ENCODE measurements at places on chromosomes 3 and 15.

DNA sequence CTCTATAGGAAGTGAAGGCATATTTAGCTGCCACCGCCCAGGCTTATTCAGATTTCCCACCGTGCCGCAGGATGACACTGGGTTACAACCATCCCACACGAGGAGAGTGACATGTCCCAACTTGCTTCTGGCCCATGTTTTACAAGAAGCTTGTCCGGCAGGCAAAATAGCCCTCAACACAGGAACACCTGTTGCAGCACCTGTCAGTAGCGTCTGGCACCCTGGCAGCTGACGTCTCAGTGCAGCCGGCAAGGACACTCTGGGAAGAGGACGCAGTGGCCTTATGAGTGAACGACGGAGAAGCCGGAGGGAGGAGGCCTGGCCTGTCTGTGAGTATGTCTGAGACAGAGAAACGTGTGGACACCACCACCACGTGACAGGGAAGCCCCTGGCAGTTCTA, 32.1 kb downstream of the FAM174B start:
- no peak for DNase-seq

DNA sequence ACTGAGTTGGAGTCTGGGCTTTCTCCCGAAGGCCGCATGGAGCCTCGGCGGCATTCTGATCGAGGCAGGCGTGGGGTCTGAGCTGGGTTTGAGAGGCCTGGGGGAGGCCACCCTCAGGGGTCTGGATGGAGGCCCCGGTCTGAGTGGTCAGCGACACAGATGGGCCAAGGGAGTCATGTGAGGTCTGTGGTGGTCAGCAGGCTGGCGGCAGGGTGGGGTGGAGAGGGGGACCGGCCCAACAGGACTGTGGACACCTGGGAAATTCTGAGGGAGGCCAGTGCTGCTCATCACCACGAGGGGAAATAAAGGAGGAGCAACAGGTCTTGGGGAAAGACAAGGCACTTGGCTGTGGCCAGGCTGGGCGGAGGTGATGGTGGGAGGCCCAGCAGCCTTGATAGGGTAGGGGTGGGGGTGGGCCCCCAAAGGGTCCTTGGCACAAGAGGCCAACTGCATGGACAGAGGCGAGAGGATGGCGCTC, 16.2 kb downstream of the CTSH start:
- DNase-seq, result no peak

DNA sequence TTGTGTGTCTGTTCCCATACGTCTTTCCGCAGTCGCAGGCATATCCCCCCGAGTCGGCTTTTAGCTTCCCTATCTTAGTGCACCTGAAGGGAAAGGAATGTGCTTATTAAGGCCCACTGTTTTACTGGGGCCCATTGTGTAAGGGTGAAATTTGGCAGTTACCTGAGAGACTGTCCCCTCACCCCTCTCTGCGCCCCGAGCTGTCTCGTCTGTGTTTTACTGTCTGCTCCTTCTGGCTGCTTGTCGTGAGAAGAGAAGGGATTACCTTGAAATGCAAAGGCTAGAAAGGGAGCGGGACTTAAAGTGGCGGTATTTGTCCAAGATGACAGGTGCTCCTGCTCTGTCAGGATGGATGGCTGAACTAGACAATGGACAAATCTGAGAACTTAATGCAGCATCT, 233.0 kb upstream of the POU1F1 start:
- no peak for DNase-seq

DNA sequence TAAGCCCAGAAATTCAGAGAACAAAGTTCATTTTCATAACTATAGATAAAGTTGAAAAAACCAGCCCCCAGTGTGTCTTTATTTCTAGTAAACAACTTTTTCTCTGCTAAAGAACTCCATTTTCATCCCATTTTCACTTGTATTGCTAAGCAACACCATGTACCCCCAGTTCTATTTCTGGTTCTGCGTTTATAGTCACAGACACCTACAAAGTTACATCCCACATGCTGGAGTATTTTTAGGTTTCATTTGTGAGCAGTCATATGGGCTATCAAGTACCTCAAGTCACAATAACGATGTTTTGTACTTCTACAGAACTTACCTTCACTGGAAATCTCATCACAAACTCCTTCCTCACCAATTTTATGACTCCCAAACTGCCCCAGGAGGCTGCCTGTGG, 236.5 kb downstream of the RSL24D1 start:
- no peak for DNase-seq

DNA sequence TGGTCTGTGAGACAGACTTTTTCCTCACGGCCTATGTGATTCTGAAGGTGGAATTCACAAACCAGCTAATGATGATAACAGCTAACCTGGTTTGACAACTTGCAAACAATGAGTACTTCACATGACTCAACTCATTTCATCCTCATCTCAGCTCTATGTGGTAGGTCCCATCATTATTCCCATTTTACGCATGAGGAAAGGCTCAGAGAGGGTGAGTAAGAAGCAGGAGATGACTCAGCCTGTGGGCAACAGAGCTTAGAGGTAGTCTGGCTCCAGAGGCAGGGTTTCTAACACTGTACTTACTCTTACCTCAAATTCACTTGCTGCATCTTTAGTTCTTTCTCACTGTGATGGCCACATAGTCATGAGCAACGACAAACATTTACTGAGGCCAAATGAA, 25.8 kb upstream of the PSMD6 start:
- DNase-seq, result no peak

- no peak for DNase-seq
These were observed 93.7 kb downstream of the RAD18 start for GRCh38 chr3:8869613-8870012.

GRCh38 chr3:162421721-162422120, 925.1 kb downstream of the OTOL1 start:
- DNase-seq, result no peak

DNA sequence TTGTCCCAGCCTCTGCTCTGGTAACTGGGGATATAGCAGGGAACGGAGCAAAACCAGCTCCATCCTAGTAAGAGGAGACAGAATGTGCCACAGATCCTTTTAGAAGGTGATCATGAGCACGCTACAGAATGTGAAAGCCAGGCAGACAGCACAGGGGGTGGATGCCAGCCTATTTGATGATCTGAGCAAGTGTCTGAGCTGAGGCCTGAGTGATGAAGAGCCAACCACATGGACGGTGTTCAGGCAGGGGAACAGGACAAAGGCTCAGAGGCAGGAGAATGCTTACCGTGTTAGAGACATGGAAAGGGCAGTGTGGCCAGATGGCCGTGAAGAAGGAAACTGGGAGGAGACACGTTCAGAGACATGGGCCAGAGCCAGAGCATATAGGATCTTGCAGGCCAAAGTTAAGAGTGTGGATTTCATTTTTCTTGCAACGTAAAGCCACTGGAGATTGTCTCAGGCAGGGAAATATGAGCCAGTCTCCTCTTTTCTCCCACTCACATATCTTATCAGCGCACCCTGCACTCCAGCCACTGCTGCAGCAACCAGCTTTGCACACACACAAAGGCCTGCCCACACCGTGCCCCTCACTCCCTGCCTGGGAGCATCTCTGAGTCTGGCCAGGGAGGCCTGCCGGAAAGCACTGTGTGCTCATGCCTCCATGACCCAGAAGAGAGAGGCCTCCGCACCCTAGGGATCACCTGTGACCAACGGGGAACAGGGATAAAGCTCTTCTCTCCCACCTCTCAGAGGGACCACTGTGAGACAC, 20.1 kb downstream of the RAB43 start:
- no peak for DNase-seq

DNA sequence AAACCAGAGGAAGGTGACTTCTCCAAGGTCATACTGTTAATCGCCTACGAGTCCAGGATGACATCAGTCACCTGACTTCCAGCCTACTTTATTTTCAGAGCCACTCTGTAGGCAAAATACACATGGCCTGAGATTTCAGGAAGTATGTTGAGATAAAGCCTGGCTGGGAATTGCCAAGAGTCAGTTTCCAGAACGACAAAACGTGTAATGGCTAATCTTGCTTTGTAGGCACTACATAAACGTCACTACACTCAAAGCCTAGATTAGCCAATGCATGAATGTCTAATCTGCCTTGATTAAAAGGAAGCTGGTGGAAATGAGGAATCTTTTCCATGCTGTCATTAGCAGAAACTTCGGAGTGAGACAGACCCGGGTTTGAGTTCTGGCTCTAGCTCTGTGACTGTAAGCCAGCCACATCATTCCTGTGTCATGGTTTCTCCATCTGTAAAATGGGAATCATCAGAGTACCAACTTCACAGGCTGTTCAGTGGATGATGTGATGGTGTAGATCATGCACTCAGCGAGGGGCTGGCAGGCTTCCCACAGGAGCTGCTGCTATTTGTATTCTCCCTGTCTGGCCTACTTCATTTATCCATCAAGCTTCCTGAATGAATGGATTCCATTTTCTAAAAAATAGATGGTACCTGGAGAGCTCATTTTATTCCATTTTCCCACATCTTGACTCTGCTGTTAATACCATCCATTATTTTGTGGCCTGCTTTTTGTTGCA, 241.9 kb downstream of the XXYLT1 start:
- no peak for DNase-seq

DNA sequence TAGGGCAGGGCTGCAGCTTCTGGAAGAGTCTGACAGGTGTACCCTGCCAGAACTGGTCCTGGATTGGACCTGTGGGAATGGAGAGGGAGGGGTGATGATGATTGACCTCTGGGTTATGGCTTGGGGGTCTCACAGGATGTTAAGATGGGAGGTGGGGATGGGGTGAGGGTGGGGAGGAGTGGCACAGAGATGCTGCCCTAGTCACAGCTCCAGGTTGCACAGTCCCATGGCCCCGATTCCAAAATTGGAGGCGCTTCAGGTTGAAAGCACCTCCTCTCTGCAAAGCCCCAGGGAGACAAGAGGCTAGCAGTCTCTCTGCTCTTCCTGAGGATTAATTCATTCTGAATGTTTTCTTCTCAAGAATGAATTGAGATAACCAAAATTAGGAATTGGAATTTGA, 101.4 kb downstream of the FAM43A start:
- DNase-seq, result no peak

DNA sequence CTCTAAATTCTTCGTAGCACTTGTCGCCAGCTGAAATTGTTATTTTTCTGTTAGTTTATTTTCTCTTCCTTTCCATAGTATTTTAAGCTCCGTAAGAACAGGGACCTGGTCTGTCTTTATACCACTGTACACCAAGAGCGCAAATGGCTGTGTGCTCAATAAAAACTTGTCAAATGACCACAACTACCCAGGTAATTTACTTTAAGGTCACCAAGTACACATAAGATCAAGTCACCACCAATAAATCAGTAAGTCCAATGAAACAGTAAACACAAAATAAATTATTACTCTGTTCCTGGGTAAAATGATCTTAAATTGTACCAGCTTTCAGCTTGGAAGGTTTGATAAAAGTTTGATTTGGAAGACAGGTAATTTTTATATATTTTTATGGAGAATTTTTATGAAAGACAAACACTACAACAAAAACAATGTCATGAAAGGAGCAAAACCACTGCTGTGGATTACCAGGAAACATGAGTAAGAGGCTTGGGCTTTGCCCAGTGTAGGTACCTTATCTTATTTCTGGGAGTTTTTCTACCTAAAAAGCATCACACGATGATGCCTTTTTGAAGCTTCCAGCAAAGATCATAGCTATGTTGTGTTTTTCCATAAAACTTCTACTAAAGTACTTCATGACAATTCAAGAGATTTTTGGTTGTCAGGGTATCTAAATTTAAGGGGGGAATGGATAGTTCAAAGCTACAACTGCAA, 406.8 kb downstream of the SHQ1 start:
- DNase-seq, result no peak

GRCh38 chr3:172152874-172153273, 113.5 kb downstream of the FNDC3B start:
- peak; percentile 55 for DNase-seq

DNA sequence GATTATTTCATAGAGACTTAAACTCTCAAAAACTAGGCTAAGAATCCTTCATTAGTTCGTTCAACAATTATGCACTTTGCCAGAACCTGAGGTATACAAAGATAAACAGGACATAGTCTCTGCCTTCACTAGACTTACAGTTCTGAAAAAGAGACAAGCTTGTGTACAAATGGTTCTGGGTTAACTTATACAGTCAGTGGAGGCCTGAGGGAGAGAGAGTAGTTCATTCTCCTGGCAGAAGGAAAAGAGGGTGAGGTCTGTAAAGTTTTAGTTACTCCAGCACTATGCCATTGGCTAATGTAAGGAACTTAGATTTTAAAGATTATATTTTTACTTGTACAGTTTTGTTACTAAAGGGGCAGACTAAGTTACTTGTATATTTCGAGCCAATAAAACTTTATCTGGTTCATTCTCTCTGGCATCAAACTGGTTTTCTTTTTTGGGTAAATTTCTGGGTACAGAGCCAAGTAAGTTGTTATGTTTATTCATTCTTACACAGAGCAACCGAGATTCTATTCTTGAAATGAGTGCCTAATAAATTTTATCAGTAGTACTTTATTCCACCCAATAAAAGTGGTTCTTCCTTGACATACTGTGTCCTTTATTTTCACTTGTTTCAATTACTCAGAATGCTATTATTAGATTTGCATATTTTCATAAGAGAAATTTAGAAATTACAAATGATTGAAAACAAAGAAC, 278.7 kb downstream of the TIGIT start:
- DNase-seq, result no peak

GRCh38 chr3:165725296-165725695, 111.9 kb downstream of the BCHE start:
- no peak for DNase-seq

GRCh38 chr15:95994418-95994817, 336.1 kb upstream of the NR2F2 start:
- DNase-seq, result no peak

DNA sequence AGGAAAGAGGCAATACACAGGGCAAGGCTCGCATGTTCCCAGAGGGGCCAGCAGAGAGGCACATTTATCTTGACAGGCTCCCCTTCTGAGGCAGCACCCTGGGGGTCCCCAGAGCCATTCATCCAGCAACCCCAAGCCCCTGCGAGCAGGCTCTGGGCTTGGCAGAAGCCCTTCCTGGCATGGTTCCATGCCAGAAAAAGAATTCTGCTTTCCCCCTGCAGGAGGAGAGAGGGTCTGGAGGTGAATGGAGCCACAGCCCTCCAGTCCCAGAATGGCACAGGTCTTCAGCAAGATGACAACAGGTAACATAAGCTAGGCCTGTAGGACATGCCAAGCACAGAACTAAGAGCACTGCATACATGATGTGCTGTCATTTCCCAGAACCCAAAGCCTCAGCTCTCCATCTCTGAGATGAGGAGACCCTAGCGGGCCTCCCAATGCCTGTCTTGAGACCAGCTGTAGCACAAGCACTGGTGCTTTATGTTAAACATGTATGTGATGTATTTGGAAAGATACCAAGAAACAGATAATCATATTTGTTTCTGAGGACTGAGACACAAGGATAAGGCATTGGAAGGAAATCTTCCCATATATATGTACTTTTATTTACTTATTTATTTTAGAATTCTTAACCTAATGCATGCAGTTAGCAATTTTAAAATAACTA, 121.6 kb downstream of the ALDH1A2 start:
- no peak for DNase-seq

- no peak for DNase-seq
These were observed 403.5 kb downstream of the FHIT start for GRCh38 chr3:60847791-60848190.

GRCh38 chr3:56860939-56861338, 59.2 kb upstream of the ARHGEF3 start:
- no peak for DNase-seq

Data from right cardiac atrium (tissue), 5 donors.